ENCODE measurements at places on chromosomes 7 and 10. TPM values are rescaled to one million over a fixed set of nuclear protein-coding genes. Genes with fewer than 3 reads are reported as not detected.

The FIS1 gene
- 90.7 TPM for total RNA-seq

- H3K36me3 ChIP-seq, result no peaks in the 10 kb centered on the region
- H3K27me3 ChIP-seq, result peaks cover 11% of the 10 kb centered on the region
- H3K4me3 ChIP-seq, result no peak overlapping the region
- no peak overlapping the region for H3K27ac ChIP-seq
- H3K4me1 ChIP-seq, result peaks cover 7% of the 10 kb centered on the region
- no peak for DNase-seq
Measured at GRCh38 chr10:118505363-118505762, 90.1 kb downstream of the PRLHR start.

- no peak for DNase-seq
- H3K27ac ChIP-seq, result no peak overlapping the region
- no peaks in the 10 kb centered on the region for H3K36me3 ChIP-seq
- H3K4me3 ChIP-seq, result no peak overlapping the region
Measured at GRCh38 chr10:123645016-123645415, 21.1 kb upstream of the GPR26 start.

GRCh38 chr7:80584778-80585177 lies 53.7 kb upstream of the CD36 start:
- no peaks in the 10 kb centered on the region for H3K4me1 ChIP-seq
- no peak for DNase-seq
- H3K27ac ChIP-seq, result no peak overlapping the region
- no peaks in the 10 kb centered on the region for H3K36me3 ChIP-seq
- no peaks in the 10 kb centered on the region for H3K27me3 ChIP-seq

The IGFBP1 gene
- total RNA-seq, result not detected

DNA sequence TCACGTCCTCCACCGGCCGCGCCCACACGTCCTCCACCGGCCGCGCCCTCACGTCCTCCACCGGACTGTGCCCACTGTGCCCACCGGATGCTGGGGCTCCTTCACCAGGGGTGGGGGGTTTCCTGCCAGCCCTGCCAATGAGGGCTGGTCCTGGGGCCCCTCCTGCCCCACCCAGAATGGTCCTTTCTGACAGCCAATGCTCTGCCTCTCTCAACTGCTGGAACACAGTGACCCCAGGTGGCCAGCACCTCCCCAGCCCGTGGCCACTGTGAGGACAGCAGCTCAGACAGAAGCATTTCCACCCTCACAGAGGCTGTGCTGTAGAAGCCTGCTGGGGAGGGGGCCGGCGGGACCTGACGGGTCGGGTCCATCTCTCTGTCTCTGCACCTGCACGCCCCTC lies 90.1 kb upstream of the DNAAF5 start:
- H3K27ac ChIP-seq, result no peak overlapping the region
- peak; percentile 35 for DNase-seq
- peaks cover 9% of the 10 kb centered on the region for H3K4me1 ChIP-seq
- H3K27me3 ChIP-seq, result no peaks in the 10 kb centered on the region

DNA sequence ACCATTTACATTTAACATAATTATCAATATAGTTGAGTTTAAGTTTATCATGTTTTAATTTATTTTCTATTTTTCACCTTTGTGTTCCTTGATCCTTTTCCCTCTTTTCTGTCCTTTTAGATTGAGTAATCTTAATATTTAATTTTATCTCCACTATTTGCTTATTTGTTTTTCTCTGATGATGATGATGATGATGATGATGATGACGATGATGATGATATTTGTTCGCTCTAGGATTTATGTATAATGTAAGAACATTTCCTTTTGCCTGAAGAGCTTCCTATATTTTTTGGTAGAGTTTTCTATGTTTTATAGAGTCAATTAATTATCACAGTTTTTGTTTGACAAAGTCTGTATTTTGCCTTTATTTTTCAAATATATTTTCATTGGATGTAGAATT lies 104.2 kb downstream of the GLRX3 start:
- DNase-seq, result no peak
- no peaks in the 10 kb centered on the region for H3K36me3 ChIP-seq
- H3K27ac ChIP-seq, result no peak overlapping the region
- no peak overlapping the region for H3K4me3 ChIP-seq

DNA sequence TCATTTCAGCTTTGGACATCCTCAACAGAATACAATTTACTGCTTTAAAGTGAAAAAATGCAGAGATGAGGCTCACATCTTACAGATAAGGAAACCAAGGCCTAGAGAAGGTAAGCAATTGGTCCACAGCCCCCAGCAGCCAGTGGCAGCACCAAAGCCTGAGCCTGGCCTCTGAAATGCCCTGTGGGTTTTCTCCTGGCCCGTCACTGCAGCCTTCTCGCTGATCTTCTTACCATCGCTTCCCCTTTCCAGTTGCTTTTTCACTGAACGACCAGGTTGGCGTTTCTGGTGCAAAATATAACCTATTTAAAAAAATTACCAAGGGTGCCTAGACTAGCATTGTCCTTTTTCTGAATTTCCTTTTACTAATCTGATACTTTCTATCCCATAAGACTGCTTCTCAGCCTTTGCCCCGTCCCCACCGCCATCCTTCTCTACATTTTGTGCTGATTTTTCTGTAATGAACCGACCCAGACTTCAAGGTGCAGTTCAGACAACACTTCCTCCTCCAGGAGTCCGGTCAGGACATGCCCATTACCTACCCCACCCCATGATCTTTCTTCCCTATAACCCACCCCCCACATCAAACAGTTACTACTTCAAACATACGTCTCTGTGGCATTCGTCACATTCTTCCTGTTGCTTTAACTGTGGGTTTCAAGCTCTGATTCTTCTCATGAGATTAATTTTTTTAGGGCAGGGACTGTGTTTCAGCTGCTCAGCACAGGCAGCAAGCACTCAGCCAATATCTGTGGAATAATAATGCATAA lies 289.4 kb downstream of the DNAJB6 start:
- peak overlapping the region; percentile 81 for H3K4me3 ChIP-seq
- peaks cover 5% of the 10 kb centered on the region for H3K27me3 ChIP-seq
- H3K4me1 ChIP-seq, result peaks cover 36% of the 10 kb centered on the region
- peak overlapping the region; percentile 91 for H3K27ac ChIP-seq
- no peaks in the 10 kb centered on the region for H3K36me3 ChIP-seq

DNA sequence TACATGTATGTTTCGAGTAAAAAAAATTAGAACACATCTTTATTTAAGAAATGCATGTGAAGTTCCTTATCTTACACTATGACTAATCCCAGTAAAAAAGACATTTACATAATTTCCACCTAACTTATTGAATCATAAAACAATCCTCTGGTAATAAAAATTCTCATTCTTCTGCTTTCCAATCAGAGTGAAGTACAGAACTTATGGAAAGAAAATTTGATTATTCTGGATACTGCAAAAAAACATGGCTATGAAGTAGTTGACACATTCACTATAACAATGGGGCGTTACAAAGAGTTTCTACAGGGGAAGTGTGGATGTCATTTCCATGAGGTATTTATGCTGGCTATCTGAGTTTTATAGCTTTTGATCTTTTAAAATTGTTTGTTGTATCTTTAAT lies 57.7 kb upstream of the WNT16 start:
- no peaks in the 10 kb centered on the region for H3K36me3 ChIP-seq
- H3K27me3 ChIP-seq, result peaks cover 11% of the 10 kb centered on the region
- DNase-seq, result no peak
- H3K4me3 ChIP-seq, result no peak overlapping the region
- H3K4me1 ChIP-seq, result no peaks in the 10 kb centered on the region
- no peak overlapping the region for H3K27ac ChIP-seq

DNA sequence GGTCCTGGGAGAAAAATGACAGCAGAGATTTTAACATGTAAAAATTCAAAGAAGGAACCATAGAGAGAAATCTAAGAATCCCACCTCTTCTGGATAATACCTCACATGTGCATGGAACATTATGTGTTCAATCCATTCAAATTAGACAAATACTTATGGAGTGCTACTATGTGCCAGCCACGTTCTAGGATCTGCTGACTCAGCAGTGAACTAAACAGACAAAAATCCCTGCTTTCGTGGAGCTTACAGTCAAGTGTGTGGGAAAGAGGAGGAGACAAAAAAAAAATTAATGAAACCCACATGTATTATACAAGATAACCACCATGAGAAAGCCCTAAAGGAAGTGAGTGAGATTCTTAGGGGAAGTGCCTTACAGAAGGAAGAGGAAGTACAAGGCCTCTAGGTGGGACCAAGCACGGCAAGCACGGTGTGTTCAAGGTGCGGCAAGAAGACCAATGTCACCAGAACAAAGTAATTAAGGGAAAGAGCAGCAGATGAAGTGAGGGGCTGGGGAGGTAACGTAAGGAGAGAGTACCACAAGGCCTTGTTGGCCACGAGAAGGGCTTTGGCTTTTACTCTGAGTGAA lies 71.0 kb downstream of the SLC25A13 start:
- no peaks in the 10 kb centered on the region for H3K27me3 ChIP-seq
- no peak for DNase-seq
- no peak overlapping the region for H3K27ac ChIP-seq
- no peaks in the 10 kb centered on the region for H3K36me3 ChIP-seq
- H3K4me1 ChIP-seq, result peaks cover 4% of the 10 kb centered on the region

DNA sequence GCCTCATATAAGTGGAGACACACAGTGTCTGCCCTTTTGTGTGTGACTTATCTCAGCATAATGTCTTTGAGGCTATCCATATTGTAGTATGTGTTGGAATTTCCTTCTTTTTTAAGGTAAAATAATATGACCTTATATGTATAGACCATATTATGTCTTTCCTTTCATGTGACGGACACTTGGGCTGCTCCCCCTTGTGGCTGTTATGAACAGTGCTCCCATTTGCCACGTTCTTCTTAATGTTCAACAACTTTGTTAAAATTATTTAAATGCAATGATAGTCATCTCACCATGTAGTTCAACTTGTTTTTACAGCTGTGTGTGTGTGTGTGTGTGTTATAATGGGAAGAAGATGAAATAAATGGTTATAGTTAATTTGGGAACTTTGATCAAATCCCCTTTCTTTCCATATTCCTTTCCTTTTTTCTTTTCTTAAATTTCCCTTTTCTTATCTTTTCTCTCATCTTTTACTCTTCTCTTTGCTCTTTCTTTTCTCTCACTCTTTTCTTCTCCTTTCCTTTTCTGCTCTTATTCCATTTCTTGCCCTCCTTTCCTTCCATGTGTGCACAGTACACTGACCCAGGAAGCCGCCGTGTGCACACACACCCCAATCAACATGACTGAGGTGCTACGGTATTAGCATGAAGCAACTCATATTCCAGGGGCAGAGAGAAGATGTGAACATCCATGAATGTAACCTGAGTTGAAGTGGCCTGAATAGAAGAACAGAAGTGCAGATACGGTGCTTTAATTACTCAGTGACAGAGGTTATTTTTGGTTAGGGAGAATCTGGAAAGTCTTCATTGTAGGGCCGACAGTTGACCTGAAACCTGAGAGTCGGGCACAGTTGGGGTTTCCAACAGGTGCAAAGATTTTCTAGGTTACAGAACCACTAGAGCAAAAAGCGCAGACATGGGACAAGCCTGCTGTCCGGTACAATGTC lies 596.6 kb downstream of the SDK1 start:
- peaks cover 5% of the 10 kb centered on the region for H3K4me1 ChIP-seq
- H3K27me3 ChIP-seq, result peaks cover 54% of the 10 kb centered on the region
- H3K27ac ChIP-seq, result no peak overlapping the region
- DNase-seq, result no peak

DNA sequence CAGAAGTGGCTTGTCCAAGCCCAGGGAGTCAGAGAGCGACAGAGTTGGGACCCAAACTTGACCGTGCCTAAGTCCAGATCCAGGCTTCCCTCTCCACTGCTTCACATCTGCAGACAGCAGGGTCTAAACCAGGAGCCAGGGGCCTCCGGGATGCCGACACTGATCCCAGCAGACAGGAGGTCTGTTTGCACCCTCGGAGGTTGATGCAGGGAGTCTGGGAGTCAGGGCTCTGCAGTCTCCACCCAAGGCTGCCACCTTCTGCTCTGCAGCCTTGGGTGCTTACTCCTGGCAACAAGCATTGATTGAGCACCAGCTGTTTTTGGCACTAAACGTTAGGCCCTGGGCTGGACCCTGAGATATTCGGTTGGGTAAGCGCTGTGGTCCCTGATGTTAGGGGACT lies 21.0 kb downstream of the ELFN1 start:
- peaks cover 6% of the 10 kb centered on the region for H3K27me3 ChIP-seq
- H3K36me3 ChIP-seq, result peaks cover 2% of the 10 kb centered on the region
- no peak overlapping the region for H3K4me3 ChIP-seq
- no peak overlapping the region for H3K27ac ChIP-seq

DNA sequence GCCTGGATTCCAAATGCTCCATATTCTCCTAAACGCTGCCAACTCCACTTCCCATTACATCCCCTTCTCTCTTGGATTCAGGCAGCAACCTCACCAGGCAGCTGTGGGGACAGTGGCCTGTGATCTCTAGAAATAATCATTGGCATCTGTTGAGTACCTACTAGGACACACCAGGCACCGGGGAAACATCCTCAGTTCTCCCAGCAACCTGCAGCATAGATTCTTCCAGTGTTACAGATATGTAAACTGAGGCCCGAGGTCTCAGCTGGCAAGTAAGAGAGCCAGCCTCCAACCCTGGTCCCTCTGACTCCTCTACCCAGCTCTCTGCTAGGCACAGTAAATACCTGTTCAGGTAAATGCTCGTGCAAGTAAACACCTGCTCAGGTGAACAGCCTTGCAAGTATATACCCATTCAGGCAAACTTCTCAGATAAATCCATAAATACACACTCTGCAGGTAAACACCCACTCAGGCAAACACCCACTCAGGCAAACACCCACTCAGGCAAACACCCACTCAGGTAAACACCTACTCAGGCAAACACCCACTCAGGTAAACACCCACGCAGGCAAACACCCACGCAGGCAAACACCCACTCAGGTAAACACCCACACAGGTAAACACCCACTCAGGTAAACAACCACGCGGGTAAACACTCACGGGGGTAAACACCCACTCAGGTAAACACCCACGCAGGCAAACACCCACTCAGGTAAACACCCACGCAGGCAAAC lies 18.7 kb downstream of the ASB13 start:
- H3K27me3 ChIP-seq, result no peaks in the 10 kb centered on the region
- peak overlapping the region; percentile 27 for H3K27ac ChIP-seq
- DNase-seq, result no peak

The NAT16 gene
- not detected for total RNA-seq

DNA sequence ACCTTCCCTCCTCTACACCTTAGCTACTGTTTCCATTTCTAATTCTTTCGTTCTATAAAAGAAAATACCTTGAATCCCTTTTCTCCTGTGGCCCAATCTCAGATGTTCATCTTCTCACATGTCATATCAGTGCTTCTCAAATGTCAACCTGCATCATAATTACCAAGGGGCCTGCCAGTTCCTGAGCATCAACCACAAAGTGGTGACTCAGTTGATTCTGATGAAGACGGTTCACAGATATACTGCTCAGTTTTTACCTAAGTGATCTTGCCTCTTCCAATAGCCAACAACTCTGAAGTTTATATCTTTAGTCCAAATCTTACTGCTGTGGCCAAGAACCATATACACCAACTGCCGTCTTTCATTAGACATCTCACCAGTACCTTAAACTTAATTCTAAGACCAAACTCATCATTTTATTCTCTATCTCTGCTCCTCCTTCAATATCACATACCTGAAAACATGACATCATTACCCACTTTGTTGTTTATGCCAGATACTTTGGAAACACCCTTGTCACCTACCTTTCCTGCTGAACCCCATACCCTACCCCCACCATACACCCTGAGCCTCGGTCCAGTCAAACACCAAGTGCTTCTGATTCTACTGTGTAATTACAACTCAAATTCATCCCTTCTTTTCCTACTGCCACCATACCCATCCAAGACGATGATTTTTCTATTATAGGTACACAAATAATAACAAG lies 115.5 kb downstream of the LMBR1 start:
- no peak for DNase-seq
- H3K27me3 ChIP-seq, result no peaks in the 10 kb centered on the region
- peaks cover 5% of the 10 kb centered on the region for H3K4me1 ChIP-seq
- H3K4me3 ChIP-seq, result no peak overlapping the region
- H3K27ac ChIP-seq, result peak overlapping the region; percentile 32
